ENCODE measurements at places on chromosomes 16 and 17.

DNA sequence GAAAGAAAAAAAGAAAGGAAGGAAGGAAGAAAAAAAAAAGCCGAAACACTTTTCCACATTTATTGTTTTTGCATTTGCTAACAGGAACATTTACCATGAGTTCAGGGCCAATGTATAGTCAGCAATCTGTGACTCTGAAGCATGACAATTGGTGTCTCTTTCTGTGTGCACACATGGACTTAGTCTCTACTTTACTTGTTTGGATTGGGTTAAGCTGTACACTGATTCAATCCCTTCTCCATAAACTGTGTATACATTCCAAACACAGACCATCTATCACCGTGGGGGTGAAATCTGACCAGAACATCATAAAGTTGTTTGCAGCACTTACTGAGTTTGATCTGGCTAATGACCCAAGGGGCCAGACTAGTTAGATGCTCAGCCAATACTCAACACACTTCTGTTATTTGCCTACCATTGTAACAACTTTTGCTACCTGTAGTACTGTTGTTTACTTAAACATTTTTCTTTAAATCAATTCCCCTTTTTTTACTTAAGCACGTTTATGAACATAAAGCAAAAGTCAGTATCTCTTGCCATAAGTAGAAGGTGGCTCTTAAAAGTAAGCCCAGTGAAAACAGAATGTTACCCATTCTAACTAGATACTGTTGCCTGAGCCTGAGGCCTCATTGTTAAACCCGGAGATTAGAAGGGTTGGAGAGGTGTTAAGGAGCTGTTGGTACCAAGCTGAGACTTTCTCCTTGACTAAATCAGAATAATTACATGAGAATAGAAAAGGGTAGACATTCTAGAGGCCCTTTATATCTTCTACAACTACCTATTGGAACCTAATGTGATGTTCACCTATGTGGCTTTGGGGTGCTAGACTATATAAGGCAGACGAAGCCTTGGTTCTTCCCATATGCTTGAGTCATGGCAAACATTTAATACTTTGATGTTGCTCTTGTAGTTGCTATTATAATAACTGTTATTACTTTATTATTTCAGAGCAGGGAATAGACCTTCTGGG lies 41.8 kb downstream of the SCNN1B start:
- DNase-seq, result no peak

DNA sequence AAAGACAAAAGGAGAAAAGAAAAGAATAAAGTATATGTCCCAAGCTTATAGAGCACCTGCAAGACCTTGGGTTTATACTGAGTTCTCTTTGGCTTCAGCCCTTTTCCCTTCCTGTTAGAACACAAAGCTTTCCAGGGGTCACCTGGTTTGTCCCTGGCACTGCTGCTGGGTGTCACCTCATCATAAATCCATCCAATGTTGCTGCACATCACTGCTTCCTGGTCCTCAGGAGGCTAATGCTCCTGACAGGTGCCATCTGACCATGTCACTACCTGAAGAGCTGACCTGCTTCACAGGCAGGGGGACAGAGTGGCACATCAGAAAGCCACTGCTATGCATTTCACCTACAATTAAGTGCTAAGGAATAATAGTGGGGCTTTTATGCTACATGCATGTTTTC lies 164.6 kb upstream of the ELAC2 start:
- no peak for DNase-seq

DNA sequence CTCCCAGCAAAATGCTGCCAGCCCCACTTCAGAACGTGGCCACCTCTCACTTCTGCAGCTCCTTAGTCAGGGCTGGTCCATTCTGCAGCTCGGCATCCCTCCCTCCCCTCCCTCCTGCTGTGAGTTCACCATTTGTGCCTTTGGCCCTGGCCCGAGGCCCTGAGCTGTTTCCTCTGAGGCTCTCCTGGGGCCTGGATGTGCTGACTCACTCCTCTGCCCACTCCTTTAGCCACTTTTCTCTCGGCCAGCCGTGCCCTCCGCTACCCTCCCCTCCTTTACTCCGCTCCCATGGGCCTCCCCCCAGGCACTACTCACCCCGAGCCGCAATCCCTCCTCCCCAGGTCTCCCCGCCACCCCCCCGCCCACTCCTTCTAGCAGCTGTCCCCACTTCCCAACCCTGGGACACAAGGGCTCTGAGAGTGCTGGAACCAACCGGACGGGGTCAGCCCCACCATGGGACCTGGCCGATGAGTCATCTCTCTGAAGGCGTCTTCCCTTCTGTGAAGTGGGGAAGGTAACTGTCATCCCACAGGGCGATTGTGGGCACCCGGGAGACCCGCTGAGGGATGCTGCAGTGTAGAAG lies 11.5 kb downstream of the KCNG4 start:
- DNase-seq, result no peak

GRCh38 chr16:73730481-73731090 lies 566.0 kb upstream of the PSMD7 start:
- no peak for DNase-seq

DNA sequence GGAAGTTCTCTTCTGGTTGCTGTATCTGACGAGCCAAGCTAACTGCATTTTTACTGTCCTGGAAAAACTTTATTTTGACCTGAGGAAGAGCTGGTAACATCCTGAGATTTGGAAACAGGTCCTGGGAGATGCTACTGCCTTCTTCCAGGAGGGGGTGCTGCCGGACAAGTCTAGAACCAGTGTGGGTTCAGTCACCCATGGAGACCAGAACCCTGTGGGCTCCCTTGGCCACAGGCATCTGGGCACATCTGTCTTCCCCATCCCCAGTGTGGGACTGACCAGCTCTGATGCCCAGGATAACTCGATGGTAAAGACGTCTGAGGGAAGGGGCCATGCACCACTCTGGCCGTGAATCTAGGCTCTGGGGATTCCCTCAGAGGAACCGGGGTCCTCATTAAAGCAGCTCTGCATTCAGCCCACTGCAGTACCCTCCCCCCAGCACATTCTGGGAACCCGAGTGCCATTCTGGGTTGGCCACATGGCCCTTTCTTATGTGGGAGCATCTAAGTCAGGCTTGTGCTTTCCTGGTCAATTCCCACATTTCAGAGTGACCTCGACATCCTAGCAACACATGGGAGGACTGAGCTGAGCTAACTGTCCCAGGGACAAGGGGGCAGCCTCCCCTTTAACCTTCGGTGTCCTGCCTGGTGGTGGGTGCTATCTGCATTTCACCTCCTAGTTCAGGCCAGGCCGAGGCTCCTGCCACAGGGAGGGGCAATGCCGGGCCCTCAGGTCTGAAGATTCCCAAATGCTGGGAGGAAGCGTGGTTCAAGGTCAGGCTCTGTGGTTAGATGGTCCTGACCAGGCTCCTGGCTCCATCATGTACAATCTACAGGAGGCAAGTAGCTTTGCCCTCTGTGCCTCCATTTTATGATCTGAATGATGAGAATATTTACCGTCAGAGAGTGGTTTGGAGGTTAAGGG lies 6.4 kb downstream of the C16orf86 start:
- no peak for DNase-seq

- no peak for DNase-seq
These were observed 399.1 kb upstream of the CDH5 start for GRCh38 chr16:65967376-65967775.

DNA sequence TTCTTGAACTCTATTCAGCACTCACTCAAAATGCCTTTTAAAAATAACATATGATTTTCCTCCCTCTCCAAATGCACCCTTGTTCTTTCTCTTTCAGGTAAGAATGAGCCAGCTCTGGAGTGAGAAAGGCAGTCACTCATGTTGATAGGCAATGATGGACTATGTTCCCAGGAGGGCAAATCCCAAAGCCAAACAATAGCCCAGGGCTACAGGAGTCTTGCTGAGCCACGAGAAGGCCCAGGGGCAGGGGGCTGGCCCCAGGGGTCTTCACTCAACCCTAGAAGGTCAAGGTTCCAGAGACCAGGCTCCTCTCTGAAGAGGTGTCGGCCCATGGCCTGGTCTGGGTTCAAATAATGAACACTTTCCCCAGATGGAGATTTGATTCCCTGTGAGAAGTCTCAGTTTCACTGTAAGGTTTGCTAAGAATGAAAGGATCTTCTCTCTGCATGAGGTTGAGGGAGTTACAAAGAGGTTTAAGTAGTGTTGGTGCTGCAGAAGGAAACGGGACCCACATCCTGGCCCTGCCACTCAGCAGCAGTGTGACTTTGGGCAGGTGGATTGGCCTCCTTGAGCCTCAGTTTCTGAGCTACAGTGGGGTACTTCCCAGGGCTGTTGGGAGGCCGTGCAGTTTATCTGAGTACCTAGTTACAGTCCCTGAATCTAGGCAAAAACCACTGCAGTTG lies 49.0 kb downstream of the RTN4RL1 start:
- no peak for DNase-seq

GRCh38 chr17:34199932-34200534 lies 55.1 kb upstream of the CCL2 start:
- peak; percentile 82 for DNase-seq

DNA sequence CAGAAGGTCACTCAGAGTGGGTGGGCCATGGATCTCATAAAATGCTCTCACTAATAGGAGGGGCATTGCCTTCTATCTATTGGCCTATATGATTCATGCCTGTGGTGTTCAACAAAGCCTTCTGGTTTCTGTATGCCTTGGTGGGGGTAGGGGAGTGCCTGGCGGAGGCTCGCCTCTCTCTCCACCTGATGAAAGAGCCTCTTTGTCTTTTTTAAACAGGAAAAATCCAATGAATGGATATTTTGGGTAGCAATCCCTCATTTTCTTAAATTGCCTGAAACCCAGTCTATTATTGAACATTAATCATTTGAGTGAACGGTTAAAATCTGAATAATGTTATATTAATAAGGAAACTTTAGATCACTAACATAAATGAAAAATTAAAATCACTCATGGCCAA lies 90.6 kb downstream of the TOX3 start:
- DNase-seq, result no peak

Measured in NCI-H1105 treated with DMSO at 0.1 percent for 48 hours (cell line).